ENCODE measurements at places on chromosomes 12 and 14.
A peak's percentile ranks its signal among the peaks of the same experiment; 100 is the strongest.

DNA sequence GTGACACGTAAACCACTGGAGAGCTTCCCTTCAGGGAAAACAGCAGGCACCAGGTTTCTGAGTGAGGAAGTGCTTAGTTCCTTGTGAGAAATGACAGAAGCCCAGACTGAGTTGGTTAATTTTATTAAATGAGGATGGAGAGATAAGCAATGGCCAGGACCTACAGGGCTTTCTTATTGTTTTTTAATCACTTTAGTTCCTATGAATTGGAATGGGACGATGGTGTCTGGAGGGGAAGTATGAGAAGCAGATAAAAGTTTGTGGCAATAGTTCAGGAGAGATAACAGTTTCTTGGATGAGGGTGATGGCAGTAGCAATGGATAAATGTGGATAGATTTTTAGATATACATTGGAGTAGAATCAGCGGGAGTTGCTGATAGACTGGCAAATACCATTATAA, 86.5 kb upstream of the PTPRR start:
- no peak for DNase-seq

DNA sequence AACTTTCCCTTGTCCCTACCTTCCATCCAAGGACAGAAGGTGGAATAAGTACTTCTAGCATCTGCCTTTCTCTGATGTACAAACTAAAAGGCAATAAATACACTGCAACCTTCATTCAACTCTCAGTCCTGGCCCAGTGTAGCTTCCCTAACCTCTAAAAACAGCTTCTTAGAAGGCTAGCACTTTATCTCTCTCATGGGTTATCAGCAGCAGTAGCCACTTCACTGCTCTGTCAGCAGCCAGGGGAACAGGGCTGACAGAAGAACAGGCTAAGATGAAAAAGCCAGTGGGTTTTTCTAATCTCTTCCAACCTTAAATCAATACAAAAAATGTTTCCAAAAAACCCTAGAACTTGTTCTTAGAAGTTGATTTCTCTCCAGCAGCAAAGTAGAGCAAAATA, 13.2 kb downstream of the BAZ2A start:
- no peak for DNase-seq

DNA sequence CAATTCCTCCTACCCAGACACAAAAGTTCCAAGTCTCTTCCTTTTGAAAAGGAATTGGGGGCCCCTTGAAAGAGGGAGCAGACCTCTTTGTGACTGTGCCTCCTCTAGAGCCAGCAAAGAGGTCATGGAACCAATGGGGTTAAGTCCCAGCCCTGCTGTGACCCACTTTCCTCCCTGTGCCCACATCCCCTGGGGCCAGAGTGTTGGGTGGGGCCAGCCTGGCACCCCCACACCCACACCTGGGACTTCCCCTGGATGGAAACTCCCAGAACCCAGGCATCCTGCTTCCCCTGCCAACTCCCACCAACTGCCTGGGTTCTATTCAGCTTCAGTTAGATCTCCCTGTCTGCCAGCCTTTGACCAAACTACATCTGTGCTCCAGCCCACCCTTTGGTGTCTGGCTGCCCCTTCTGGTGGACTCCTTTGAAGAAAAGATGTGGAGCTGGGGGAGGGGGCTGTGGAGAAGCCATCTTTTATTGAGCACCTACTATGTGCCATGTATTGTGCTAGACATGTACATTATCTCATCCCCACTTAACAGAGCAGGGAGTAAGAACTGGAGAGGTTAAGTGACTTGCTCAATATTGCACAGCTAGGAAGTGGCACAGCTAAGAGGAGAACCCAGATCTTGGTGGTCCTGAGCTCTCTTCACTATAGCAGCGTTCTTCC, 4.6 kb upstream of the RARG start:
- DNase-seq, result peak; percentile 73

- DNase-seq, result no peak
Measured at GRCh38 chr14:34103176-34103575, 152.3 kb upstream of the EGLN3 start.

GRCh38 chr14:68216079-68216478, 396.5 kb downstream of the RAD51B start:
- DNase-seq, result no peak

- DNase-seq, result no peak
Measured at GRCh38 chr12:79274501-79275064, 410.0 kb downstream of the SYT1 start.

DNA sequence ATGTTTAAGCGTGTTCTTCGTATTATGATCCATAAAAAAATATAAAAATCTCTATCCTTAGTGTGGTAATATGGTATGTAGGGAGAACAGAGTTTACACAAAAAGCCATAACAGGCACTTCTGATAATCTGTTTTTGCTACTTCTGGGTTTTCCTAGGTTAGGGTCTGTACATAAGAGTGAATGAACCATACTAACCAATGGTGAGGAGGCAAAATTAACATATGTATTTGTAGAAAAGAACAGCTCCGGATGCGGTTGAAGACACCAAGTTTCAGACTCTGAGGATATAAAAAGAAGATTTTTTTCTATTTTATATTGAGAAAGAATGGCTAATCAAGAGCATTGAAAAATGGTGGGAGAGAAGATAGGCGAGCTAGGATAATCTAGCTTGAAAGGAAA, 40.2 kb upstream of the PPP1R12A start:
- no peak for DNase-seq

GRCh38 chr12:57187222-57188089, 29.1 kb upstream of the NXPH4 start:
- DNase-seq, result no peak

GRCh38 chr14:31947680-31948595, 129.2 kb upstream of the ARHGAP5 start:
- DNase-seq, result no peak

DNA sequence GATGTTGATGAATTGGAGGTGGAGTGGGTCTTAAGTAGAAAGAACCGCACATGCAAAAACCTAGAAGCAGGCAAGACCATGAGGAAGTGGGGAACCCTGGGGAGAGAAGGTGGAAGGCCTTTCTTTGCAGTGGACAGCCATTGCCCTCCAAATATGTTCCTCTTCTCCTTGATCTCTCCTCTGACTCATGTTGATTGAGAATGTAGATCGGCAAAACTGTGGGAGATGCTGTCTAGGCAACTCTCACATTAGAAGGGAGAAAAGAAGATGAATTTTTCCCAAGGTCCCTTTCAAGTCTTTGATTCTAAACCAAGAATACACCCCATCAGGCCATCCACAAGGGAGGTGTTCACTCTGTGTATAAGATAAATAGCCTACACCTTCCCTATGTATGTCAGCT, 257.5 kb downstream of the MSRB3 start:
- DNase-seq, result no peak

DNA sequence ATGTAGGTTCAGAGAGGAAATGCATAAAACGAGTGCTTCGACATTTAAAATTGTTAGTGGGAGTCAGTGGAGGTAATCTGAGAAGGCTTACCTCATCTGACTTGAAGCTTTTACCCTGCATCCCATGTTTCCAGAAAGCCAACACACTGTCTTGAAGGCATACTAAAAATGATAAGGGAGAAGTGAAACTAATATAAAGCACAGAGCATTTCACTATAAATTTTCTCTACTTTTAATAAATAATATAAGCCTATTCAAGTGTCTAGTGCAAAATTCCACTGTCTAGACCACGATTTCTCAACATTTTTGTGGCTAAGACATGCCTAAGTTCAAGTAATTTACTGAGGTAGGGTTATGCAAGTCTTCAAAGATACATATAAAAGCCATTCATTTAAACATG, 29.1 kb upstream of the CDKL1 start:
- DNase-seq, result no peak

- no peak for DNase-seq
Measured at GRCh38 chr14:54348923-54349620, 47.7 kb upstream of the CDKN3 start.

DNA sequence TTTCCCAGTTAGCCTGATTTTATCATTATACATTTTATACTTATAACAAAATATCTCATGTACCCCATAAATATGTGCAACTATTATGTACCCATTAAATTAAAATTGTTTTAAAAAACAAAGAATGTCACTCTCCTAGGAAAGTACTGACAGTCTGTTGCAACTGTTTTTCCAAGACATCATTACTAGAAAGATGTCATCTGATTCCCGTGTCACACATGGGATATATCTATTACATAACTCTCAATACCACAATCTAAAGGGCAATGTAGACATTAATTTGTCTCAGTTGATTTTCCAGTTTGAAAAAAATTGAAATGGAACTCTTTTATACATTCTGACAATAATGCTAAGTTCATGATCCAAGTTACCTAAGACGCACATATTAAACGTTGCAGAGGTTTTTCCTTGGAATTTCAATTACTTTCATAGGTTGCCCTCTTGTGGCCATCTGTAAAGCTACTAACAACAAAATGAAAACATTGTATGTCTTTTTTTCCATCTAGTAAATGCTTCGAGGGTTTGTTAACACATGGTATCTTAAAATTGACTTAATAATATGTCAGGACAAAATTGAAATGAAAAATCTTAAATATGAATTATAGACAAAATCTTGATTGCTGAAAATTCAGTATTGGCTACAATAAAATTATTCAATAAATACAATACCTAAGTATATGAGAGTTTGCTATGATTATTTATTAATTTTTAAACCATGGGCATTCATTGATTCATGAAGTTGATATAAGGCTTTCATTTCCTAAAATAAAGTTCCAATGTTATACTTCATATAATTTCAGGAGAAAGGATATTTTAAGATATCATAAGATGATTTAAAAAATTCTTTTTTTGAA, 131.6 kb downstream of the PPFIA2 start:
- DNase-seq, result no peak

- no peak for DNase-seq
Measured at GRCh38 chr14:71022939-71023338, 115.7 kb downstream of the PCNX1 start.

GRCh38 chr12:20457582-20457981, 89.2 kb downstream of the PDE3A start:
- DNase-seq, result no peak

DNA sequence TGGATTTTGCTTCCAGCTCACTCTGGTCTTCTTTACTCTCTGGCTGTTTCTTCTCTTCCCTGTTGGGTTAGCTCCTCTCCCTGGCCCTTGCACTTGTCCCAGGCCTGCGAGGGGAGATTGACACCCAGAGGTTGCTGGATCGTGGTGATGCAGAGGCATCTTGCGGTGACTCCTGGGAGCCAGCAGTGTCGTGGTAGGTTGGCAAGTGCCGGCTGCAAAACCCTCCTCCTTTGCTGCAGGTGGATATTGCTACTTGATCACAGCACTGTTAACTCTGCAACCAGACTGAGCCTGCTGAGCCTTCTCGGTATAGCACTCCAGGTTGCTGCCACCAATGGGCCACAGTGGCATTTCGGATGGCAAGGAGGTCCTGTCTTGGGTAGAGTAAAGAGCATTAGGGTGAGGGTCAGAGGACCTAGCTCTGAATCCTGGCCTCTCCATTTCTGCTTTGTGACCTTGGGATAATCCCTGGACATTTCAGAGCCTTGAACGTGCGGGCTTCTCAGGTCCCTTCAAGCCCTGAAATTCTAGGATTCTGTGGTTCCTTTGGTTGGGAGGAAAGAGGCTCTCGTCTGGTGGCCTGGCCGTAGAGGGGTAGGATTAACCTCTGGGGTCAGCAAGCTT, 87.4 kb downstream of the TSPAN9 start:
- DNase-seq, result no peak

DNA sequence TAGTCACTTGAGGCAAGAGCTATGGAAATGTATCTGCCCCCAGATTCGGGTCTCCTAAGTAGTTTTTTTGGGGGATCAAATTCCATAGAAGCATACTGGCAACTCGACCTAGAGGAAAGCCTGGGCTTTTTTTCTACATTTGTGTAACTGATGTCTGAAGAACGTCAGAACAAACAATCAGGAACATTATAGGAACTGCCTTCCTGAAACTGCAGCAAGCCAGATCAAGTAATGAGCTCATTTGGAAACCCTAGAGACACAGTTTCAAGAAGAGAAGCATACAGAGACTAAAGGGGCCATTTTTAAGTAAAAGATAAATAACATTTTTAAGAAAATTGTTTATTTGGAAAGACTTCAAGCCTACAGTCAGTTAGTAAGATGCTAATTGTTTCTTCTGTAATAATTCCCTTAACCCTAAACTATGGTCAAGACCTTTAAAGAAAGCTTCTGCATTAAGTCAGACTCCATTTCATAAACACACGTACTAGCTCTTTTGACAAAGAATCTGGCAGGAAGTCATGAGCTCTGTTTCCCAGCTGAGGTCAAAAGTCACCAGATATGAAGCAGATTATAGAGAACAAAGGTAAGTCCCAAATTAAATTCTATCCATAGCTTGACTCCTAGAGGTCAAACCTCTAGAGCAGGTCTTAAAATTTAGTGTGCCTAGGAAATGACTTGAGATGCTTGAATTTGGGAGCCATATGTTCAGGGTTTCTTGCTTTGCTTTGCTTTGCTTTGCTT, 112.8 kb downstream of the EGLN3 start:
- DNase-seq, result no peak

GRCh38 chr14:75832621-75833297, 149.0 kb downstream of the TGFB3 start:
- DNase-seq, result no peak

DNA sequence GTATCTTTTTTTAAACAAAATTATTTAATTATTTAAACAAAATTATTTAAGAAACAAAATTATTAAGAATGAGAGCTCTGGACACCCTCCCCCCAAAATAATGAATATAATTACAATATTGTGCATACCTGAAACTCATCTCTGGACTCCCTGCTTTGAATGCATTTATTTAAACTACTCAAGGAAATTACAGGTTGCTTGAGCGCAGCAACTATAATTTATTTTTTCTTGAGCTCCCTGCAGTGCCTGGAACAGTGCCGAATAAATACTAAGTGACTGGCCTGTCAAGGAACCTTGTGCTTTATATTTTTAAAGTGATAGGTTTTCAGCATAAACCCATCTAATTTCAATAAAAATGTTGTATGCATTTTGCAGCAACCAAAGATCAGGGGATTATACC, 93.9 kb downstream of the KCNC2 start:
- DNase-seq, result no peak

DNA sequence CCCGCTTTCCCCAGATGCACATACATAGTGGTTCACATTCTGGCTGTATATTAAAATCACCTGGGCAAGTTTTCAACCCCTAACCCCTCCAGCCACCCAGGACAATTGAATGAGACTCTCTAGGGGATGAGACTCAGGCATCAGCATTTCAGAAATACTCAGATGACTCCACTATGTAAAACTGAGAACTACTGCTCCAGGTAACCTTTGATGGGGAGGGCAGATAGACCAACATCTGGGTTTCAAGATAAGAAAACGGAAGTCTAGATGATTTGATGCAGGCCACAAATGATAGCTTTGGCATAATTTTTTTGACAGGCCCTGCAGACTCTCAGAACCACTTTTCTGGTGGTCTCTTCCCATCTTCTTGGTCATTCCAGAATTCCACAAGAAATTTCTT, 341.1 kb downstream of the EMP1 start:
- DNase-seq, result no peak

DNA sequence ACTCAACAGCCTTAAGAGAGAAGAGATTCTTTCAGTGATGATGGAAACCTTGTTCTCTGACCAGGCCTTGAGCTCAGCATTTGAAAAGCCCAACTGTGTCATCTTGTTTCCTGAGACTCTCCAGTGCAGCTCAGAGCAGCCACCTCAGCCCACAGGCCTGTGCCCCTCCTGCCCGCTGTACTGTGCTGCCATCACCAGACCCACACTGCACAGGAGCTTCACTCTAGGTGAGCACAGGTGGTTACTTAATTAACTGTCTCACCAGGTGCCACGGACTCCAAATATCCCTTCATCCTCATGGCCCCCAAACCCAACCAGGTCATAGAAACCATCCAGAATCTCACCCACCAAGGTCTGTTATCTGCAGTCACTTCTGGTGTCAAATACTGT, 51.3 kb downstream of the JAG2 start:
- no peak for DNase-seq

Measured in T-cell (primary cell).